ENCODE measurements at places on chromosomes 5 and 9.

GRCh38 chr5:112142769-112143270 lies 276.3 kb downstream of the EPB41L4A start:
- no peak for DNase-seq

GRCh38 chr5:77355080-77355479 lies 137.0 kb downstream of the WDR41 start:
- no peak for DNase-seq

- DNase-seq: no peak
Observed at GRCh38 chr5:178081571-178082243, 31.6 kb upstream of the N4BP3 start.

DNA sequence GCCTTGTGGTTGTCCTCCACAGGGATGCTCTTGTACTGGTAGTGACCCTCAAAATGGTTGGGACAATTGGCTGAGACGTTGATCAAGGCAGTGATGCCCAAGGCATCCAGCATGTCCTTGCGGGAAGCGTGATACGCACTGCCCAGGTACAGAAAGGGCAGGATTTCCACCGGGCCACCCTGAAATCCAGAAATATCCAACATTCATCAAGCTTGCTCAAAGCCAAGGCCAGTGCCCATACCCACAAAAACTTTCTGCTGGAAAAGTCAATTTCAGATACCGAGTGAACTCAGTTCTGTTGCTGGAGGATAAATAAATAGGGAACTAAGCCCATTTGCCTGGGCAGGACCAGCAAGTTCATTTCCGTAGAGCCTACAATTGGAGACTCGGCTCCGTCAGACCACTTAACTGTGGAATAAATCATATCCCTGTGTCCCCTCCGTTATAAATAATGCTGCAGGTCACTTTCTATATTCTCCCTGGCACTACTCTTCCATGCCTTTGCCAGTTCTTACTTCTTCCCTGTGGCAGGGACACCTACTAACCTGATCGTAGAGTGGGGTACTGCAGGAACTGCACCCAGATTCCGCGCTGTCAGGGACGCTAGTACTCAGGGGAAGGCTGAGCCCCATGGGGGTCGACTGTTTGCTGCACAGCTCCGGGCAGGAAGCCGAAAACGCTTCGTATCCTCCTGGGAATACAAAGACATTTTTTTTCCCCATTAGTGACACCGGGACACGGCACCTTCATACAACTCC lies 1.2 kb downstream of the DUSP1 start:
- DNase-seq: peak; percentile 66

- DNase-seq: no peak
Observed at GRCh38 chr5:59709346-59709821, 184.1 kb downstream of the PDE4D start.

GRCh38 chr9:34574571-34574970 lies 15.0 kb downstream of the CNTFR start:
- no peak for DNase-seq

DNA sequence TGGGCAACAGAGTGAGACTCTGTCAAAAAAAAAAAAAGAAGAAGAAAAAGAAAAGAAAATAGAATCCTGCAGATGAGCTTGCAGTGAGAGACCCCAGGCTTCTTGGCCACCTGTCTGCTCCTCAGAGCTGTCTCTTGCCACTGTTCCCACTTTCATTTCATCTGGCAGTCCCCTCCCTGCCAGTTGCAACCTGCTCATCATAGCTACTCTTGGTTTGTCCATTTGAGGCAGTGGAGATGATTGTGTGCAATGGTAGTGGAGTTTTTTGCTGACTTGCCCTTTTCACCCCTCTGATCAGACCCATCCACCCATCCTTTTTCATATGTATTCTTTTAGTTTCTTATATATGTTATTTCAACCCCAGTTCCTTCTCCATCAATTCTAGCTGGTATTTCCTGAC lies 28.7 kb downstream of the ANKRD33B start:
- no peak for DNase-seq

DNA sequence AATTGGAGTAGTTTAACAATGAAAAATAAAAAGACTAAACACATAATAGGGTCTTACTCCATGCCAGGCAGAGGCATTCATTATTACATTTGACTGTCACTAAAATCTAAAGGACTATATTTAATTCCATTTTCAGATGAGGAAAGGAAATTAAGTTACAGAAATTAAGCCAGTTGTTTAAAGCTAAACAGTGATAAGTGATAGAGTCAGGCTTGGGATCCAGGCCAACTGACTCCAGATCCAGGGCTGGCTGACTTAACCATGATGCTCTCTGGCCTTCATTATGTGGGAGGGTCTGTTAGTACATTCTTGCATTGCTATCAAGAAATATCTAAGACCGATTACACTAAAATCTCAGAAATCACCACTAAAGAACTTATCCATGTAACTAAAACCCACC lies 107.2 kb downstream of the ARHGEF28 start:
- DNase-seq: no peak

- no peak for DNase-seq
Observed at GRCh38 chr5:61449804-61450492, 117.9 kb downstream of the ZSWIM6 start.

DNA sequence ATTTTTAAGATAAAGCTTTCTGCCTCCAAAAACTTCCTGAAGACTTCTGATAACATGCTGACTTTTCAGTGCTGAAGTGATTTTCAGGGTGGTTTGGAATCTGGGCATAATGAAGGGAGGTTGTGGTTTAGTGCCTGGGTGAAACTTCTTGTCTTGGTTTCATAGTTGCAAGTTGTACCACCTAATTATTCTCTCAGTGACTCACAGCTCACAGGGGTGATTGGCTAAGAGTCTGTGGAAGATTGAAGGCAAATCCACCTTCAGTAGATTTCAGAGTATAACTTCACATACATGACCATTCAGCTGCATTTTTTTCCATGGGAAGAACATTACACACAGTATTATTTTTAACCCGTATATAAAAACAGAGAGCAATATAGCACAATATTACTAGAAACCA lies 199.9 kb downstream of the PTTG1 start:
- DNase-seq: no peak

DNA sequence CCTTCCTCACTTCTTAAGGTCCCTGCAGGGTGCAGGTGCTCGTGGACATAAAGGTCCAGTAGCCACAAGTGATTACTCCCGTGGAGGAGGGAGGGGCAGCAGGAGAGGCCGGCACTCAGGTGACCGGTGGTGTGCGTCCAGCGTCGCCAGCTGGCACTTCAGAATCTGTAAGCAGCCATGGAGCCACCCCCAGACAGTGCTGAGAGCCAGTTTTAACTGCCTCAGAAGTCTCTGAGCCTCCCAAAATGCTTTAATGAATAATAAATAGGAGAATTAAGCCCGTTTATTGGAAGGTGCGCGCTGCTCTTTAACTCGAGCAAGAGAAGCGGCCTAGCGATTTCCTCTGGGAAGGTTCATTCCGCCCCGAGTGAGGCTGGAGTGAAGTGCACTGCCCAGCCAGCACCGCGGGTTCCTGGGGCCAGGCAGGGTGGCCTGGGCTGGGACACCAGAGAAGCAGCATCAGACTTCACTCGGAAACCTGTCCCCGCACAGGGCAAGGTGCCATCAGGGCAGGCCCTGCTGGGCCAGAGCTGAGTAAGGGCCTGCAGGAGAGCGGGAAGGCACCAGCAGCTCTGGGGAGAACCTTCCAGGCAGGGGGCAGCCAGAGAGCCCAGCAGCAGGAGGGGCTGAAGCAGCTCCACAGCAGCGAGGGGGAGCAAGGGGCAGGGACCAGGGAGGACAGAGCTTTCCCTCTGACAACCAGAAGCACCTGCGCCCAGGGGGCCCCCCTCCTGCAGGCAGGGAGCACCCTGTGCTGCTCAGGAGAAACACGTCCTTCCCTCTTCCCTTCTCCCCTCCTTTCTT lies 61.2 kb downstream of the VAV2 start:
- no peak for DNase-seq

DNA sequence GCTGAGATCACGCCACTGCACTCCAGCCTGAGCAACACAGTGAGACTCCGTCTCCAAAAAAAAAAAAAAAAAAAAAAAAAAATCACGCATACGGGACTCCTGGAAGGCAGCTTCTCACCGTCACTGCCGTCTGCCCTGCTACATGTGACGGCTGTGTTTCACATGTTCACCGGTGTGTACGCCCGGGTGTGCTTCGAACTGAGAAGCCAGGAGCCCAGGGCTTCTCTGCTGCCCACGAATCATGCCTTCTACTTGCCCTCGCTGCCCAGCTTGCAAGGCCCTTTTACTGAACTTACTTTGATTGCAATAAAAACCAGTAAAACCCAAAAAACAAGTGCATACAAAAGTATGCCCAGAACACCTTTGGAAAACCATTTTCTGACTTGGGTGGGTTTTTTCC lies 5.8 kb upstream of the NKD2 start:
- peak; percentile 44 for DNase-seq

GRCh38 chr5:115599924-115600323 lies 2.4 kb downstream of the TICAM2 start:
- no peak for DNase-seq

DNA sequence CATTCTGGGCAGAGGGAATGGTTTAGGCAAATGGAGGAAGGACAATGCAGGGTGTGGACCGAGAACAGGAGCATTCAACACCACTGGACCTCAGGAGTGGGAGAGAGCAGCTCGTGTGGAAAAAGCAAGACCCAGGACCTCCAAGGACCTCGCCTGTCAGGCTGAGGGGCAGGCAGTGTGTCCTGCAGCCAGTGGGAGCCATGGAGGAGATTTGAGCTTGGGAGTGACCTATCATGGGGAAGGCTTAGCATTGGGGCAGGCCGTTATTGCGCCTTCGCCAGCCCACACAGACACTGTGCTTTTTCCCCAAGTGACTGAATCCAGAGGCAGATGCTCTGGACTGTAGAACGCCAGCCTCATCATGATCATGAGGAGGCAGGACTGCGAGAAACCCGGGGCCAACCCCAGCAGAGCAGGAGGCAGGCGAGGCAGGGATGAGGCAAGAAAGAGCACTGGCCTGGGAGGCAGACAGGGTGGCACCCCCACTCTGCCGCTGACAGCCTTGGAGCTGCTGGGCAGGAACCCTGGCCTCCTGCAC lies 3.3 kb downstream of the CDHR2 start:
- no peak for DNase-seq

GRCh38 chr5:168211936-168212335 lies 79.5 kb upstream of the WWC1 start:
- DNase-seq: no peak

- DNase-seq: no peak
Observed at GRCh38 chr9:35816708-35817107, 1.9 kb upstream of the HINT2 start.

DNA sequence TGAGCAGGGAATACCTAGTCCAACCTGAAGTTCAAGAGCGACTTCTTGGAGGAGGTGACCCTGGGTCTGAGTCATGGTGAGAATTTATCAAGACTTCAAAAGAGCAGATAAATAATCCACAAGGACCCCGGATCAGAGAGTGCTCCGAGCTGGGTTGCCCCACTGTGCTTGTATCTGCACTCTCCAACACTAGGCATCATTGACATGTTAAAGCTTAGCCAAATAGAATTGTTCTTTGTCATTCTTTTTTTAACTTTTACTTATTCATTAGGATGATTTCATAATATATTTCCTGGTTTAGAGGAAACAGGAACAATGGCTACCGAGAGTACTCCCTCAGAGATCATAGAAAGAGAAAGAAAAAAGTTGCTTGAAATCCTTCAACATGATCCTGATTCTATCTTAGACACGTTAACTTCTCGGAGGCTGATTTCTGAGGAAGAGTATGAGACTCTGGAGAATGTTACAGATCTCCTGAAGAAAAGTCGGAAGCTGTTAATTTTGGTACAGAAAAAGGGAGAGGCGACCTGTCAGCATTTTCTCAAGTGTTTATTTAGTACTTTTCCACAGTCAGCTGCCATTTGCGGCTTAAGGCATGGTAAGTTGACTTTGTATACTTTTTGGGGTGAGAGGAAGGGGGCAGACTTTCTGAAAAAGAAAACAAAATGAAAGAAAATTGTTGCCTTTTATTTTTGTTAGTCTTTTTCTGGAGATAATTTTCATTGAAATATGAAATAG lies at the start of gene CARD6:
Gene CARD6, plus strand, starts transcription at position 300 of the 738 bp plus-strand sequence. Its CDS starts 16 bp downstream, at position 316.
- DNase-seq: no peak

GRCh38 chr5:65034029-65034812 lies 265.5 kb downstream of the CWC27 start:
- DNase-seq: no peak

- no peak for DNase-seq
Observed at GRCh38 chr5:172672681-172673080, 31.6 kb downstream of the NEURL1B start.

DNA sequence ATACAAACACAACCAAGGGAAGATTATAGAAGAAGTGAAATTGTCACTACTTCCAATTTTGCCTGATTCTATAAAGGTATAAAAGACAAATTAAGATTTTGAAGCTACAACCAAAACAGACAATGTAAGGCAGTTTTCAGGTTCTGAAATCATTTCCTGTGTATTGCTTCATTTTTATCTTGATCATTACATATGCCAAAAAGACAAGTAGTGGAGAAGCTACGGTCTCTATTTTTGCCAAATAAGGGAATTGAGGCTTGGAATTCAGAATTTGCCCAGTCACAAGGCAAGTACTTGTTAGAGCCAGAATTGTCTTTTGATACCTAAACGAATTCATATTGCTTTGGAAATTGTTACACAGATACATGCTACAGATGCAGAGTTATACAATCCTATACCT lies 20.6 kb downstream of the EDIL3 start:
- no peak for DNase-seq

DNA sequence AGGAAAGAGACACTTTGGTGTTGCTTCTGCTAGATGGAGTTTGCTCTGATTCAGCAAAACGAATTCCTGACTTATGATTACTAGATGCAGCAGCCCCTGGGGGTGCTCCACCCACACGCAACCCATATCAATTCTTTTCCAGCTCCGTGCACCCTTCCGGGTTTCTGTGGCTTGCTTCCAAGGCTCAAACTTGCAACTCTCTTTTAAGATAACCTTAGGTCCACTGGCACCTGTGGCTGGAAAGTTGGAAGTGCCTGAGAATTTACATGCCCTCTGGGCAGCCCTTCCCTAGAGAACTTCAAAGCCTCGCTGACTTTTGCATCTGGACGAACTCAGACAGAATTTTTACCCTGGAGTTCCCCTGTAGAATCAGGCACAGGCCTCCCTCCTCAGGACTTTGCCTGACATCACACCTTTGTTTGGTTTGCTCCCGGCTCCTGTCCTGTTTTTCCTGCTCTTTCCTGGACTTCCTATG lies 224.9 kb downstream of the SNX18 start:
- no peak for DNase-seq

GRCh38 chr5:131171276-131171810 lies 599 bp downstream of the LYRM7 start:
- DNase-seq: no peak

GRCh38 chr5:136042156-136042555 lies 13.4 kb downstream of the TGFBI start:
- DNase-seq: no peak

GRCh38 chr5:43874772-43875171 lies 271.8 kb downstream of the NNT start:
- no peak for DNase-seq

- no peak for DNase-seq
Observed at GRCh38 chr9:120740132-120740531, 25.9 kb upstream of the MEGF9 start.
